ENCODE measurements at places on chromosomes 5 and 9. TPM values are rescaled to one million over a fixed set of nuclear protein-coding genes. Genes with fewer than 3 reads are reported as not detected.

DNA sequence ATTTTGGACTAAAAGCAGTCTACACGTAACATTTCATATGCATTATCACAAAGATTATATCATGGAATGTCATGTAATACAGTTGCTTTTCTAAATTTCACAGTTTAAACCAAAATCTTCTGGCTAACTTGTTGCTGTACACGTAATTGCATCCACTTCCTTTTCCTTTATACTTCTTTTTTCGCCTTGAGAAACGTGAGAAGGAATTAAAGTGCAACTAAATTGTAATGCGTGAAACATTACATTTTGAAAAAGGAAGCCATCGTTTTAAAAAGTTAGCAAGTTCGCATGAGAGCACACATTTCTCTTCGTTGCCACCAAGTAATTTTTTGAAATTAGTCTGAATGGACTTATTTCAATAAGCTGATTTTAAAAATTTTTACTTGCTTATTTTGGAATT lies 80.0 kb downstream of the MEGF10 start:
- H3K4me1 ChIP-seq = no peaks in the 10 kb centered on the region
- no peaks in the 10 kb centered on the region for H3K36me3 ChIP-seq
- H3K27ac ChIP-seq = no peak overlapping the region
- DNase-seq = no peak
- H3K4me3 ChIP-seq = no peak overlapping the region

GRCh38 chr5:147397616-147398015 lies 112.3 kb downstream of the DPYSL3 start:
- no peak overlapping the region for H3K4me3 ChIP-seq
- no peak overlapping the region for H3K27ac ChIP-seq
- no peak for DNase-seq
- H3K4me1 ChIP-seq = no peaks in the 10 kb centered on the region
- no peaks in the 10 kb centered on the region for H3K36me3 ChIP-seq
- H3K27me3 ChIP-seq = no peaks in the 10 kb centered on the region

DNA sequence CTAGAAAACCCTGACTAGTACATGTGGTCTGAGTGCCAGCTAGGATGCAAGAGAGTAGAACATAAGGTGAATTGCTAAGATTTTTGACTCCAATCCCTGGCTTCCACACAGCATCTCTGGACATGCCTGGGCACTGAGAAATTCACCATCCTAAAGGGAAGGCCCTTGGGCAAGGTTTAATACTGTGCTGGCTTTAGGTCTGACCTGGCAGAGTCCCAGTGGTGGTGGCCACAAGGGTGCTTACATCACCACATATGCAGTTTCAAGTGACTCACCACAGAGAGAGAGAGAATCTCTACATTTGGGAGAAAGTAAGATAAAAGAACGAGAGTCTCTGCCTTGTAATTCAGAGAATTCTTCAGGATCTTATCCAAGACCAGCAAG lies 661.6 kb upstream of the C9orf72 start:
- H3K27ac ChIP-seq = no peak overlapping the region
- no peaks in the 10 kb centered on the region for H3K36me3 ChIP-seq
- no peak for DNase-seq
- no peak overlapping the region for H3K4me3 ChIP-seq

LCN15 gene
- total RNA-seq = not detected

SURF4 gene
- 161 TPM for total RNA-seq
